ENCODE measurements at places on chromosomes 1 and 21. TPM values are rescaled to one million over a fixed set of nuclear protein-coding genes. Genes with fewer than 3 reads are reported as not detected.

The PTPRC gene
- total RNA-seq, result not detected

The C1QTNF12 gene
- total RNA-seq, result 0.28 TPM

DNA sequence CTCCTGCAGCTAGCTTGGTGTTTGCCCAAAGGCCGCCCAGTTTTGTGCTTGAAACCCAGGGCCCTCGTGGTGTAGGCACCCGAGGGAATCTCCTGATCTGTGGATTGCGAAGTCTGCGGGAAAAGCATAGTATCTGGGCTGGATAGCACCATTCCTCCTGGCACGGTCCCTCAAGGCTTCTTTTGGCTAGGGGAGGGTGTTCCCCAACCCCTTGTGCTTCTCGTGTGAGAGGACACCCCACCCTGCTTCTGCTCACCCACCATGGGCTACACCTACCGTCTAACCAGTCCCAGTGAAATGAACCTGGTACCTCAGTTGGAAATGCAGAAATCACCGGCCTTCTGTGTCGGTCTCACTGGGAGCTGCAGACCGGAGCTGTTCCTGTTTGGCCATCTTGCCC is 403.5 kb downstream of the USP25 start:
- no peak overlapping the region for H3K27ac ChIP-seq
- H3K36me3 ChIP-seq, result no peaks in the 10 kb centered on the region
- peaks cover 19% of the 10 kb centered on the region for H3K4me1 ChIP-seq
- no peaks in the 10 kb centered on the region for H3K27me3 ChIP-seq
- H3K4me3 ChIP-seq, result no peak overlapping the region

DNA sequence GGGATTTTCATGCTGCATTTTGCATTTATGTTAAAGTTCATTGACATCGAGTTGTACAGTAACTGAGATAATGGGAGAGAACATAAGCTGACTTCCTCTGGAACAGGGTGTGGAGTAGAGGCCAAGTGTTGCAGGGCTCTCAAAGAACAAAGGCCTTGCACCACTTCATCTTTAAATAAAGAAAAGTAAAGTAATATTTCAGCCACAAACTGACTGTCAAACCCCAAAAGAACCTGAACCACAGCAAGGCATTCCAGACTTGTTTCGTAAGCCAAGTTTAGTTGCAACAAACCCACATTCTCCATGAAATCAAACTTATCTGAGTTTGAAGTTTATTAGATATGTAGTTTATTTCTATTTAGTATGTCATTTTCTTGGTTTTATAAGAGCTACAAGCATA is 19.1 kb upstream of the HMGCS2 start:
- H3K36me3 ChIP-seq, result no peaks in the 10 kb centered on the region
- no peaks in the 10 kb centered on the region for H3K27me3 ChIP-seq
- DNase-seq, result no peak

The FCER1A gene
- not detected for total RNA-seq

The CFAP126 gene
- total RNA-seq, result not detected

- peaks cover 94% of the 10 kb centered on the region for H3K4me1 ChIP-seq
- H3K27me3 ChIP-seq, result no peaks in the 10 kb centered on the region
- H3K36me3 ChIP-seq, result no peaks in the 10 kb centered on the region
- peak overlapping the region; percentile 91 for H3K27ac ChIP-seq
- peak overlapping the region; percentile 36 for H3K4me3 ChIP-seq
These were observed 33.6 kb downstream of the AHDC1 start for GRCh38 chr1:27570356-27570755.

The ASPM gene
- 95.5 TPM for total RNA-seq

DNA sequence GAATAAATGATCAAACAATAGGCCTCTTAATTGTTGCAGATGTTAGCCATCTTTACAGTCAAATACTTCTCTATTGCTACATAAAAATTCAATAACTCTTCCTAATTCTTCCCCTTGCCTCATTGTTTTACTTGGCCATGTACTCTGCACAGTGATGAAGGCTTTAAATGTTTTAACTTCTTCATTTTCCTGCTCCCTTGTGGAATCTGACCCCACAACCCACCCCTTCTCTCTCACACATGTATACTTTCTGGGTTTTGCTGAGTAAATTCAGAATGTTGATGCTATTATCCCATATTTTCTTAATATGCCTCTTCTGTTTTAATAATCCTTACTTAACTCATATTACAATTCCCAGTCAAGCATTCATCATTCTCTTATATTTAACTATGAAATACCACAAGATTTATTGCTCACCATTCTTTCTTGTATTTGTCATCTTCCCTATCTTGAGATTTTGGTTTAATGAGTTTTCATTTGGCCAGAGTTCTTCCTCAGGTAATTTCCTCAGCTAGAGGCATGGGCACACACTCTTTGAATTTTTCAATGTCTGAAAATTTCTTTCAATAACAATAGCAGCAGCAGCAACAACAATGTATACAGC is 327.8 kb upstream of the USP24 start:
- H3K4me3 ChIP-seq, result no peak overlapping the region
- DNase-seq, result no peak
- H3K27me3 ChIP-seq, result no peaks in the 10 kb centered on the region
- H3K27ac ChIP-seq, result no peak overlapping the region

DNA sequence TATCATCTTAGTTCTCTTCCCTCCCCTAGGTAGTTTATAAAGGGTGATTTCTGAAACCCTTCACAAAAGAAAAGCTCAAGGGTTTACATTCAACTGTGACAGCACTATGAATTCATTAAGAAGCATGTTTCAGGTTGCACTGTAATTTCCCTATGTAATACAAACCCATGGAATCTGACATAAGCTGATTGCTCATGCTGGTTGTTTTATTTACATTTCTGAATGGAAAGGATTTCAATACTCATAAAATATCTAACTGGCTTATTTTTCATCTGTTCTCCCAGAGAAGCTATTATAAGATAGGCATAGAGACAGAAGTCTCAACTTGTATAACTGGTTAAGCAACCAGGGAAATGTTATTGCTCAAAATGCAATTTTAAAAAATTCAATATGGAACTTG is 20.5 kb downstream of the WNT2B start:
- H3K27ac ChIP-seq, result no peak overlapping the region
- H3K36me3 ChIP-seq, result no peaks in the 10 kb centered on the region
- H3K4me1 ChIP-seq, result peaks cover 23% of the 10 kb centered on the region
- no peaks in the 10 kb centered on the region for H3K27me3 ChIP-seq
- no peak for DNase-seq

The TNFRSF8 gene
- total RNA-seq, result not detected

The MRAP gene
- not detected for total RNA-seq

GRCh38 chr1:94105581-94105952 is 15.4 kb downstream of the ABCA4 start:
- peaks cover 5% of the 10 kb centered on the region for H3K27me3 ChIP-seq
- DNase-seq, result peak; percentile 42
- H3K4me3 ChIP-seq, result no peak overlapping the region
- H3K36me3 ChIP-seq, result no peaks in the 10 kb centered on the region
- H3K27ac ChIP-seq, result no peak overlapping the region
- peaks cover 28% of the 10 kb centered on the region for H3K4me1 ChIP-seq

Measured in neural progenitor cell (in vitro differentiated cells).